ENCODE measurements at places on chromosomes 2 and 18.

DNA sequence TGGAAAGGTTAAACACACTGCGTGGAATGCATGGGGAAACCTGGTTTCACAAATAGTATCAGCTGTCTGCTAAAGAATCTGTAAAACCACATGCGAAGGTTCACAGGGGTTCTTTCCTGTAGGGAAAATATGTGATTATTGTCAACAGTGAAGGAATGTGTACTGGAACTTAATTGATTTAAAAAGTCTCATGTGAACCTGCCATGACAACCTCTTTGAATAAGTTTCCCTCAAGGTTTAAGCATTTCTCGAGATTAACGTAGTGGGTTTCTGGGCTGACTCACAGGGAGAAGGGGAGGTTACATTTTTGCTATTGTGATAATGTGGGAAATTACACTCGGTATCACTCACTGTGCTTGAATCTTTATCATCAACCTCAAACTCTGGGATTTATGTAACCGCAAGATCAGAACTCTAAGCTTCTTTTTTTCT, 28.2 kb upstream of the IL1R1 start:
- DNase-seq, result no peak

DNA sequence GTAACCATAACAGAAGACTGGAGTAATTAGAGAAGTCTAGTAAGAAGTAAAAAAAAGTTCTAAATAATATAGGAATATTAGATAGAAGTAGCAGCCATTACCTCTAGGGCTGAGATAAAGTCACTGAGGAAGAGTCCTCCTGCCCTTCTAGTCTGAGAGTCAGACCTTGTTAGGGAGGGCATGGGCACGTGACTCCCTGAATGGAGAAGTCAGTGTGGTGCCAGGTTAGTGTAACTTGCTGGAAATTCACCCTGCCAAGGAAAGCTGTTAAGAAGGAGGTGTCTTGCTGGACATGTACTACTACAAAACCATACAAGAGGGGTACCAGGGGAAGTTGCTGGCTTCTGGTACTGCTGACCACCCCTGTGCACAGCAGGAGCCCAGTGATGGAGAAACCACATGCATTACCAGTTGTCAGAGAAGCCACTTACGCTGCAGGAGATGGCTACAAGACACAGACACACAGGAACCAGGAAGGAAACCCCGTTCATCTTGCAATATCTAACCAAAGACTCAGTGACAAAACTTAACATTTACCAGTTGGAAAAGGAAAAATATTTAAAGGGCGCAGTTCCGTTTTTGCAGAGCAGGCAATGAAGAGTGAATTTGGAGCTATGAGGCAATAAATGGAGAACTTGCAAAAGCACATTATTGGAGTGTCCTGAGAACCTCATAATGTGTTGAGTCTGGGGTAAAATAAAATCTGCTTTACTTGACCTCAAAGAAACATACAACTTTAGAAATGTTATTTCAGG, 77.2 kb upstream of the TLK1 start:
- DNase-seq, result no peak

- DNase-seq, result no peak
Measured at GRCh38 chr2:164314148-164314547, 307.1 kb downstream of the GRB14 start.

GRCh38 chr2:213275265-213275664, 9.0 kb upstream of the SPAG16 start:
- no peak for DNase-seq

GRCh38 chr2:63792530-63792929, 49.2 kb upstream of the UGP2 start:
- DNase-seq, result no peak

GRCh38 chr2:160289831-160290230, 89.8 kb upstream of the ITGB6 start:
- no peak for DNase-seq

- DNase-seq, result no peak
Measured at GRCh38 chr18:59455728-59456276, 96.7 kb upstream of the LMAN1 start.

DNA sequence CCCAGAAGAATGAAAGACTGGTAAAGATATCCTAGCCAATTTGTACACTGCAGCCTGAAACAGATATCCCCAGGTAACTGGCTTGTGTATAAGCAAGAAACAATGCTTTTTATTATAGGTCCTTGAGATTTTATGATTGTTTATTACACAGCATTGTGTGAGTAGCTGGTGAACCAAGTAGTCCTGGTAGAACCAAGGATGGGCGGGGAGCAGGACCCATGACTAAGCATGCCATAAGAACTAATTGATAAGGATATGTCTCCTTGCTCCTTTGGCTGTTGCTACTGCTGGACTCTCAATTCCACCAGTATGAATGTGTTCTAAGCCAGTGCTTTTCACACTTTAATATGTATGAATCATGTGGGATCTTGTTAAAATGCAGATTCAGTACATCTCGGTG, 12.3 kb upstream of the ALMS1 start:
- no peak for DNase-seq

DNA sequence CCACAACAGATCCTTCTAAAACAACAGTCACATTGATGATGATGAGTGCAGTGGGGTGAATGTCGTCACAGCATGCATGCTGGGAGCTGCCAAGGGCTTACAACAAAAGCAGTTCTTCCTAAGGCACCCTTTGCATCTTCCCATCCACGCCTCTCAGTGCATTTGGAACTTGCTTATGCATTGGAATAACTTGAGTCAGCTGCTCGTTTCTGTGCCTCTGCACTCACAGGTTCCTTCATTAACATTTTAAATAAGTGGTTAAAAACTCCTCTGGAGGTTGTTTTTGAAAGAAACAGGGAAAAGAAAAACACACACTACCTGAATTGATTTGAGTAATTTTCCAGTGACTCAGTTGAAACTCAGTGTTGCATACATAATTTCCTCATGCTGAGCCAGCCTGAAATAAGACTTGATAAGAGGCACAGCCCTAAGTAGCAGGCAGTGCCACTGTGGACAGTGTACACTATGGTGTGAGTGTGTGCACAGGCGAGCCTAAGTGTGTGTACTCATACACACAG, 46.8 kb upstream of the TRIM43B start:
- no peak for DNase-seq

GRCh38 chr18:43341014-43341413, 63.7 kb upstream of the SYT4 start:
- no peak for DNase-seq

- DNase-seq, result no peak
Measured at GRCh38 chr2:155235710-155236109, 537.2 kb downstream of the KCNJ3 start.

DNA sequence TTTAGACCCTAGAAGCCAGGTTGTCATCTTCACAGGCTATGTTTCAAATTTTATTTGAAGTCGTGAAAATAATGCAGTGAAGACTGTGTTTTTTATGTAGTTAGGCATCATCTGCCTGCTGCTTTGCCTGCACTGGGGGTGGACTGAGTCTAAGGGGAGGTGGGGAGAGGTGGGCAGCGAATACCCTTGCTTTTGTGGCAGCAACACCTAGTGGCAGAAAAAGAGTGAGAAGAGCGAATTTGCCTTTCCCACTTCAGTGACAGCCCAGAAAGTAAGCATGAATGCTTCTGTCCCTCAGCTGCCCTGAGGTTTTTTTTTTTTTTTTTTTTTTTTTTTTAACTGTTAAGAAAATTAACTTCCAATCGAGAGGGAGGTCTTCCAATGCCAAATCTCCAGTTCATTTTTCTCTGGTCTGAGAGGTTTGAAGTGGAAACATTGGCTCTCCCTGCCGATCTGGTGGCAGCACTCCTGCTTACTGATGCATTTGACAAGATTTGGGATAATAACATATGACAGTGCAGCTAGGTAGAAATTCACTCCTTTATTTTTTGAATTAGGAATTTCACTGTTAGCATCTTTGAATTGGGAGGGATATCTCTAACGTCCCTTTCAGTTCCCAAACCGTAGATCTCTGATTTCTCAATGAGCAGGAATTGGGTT, 60.3 kb upstream of the LYPD6B start:
- no peak for DNase-seq

DNA sequence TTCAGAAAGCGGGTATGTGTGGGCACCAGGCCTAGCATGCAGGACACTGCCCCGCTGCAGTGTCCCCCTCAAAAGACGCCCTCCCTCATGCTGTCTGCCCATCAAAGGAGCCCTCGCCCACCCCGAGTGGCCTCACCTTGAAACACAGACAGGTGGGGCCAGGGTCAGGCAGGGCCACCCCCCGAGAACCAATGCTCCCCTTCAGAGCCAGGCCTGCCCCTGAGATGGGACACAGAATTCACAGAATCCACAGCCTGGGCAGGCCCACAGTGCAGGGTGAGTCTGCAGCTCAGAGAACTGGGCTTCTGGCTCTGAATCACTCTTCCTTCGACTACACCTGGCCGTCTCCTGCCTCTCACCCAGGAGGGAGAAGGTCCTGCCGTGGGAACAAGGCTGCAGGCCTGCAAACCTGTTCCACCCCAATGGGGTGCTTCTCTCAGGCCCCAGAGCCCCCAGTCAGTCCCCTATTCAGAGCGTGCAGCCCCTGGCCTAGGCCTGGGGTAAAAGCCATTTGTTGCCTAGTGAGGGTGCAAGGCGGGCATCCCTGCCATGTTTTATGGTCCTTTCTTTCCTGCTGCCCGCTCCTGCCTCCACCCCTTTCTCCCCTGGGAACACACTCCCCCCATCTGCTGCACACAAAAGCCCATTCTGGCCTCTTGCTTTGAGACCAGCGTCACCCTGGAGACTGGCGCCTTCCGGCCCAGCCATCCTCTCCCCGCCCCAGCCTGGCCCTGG, 11.3 kb upstream of the ARHGEF4 start:
- DNase-seq, result no peak

DNA sequence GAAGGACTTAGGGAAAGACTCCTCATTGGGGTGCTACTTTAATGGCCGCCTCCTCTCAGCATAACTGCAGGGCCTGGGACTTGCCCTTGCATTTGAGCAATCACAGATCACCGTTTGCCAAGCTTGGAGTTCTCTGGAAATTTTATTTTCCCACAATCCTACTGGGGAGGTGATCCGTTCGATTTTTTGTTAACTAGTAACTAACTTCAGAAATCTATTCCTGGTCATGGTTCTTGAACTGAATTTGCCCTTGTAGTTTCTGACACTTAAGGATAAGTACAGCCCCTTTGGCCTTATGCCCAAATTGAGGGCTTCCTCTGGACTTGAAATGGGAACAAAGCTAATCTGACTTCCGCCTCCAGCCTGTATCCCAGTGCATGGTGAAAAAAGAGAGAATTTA, 60.5 kb upstream of the ST3GAL5 start:
- no peak for DNase-seq

GRCh38 chr18:25896178-25896780, 194.1 kb downstream of the SS18 start:
- no peak for DNase-seq

- DNase-seq, result no peak
Measured at GRCh38 chr18:78363556-78364387, 615.8 kb upstream of the SALL3 start.

GRCh38 chr2:199627417-199627816, 169.7 kb upstream of the SATB2 start:
- no peak for DNase-seq

GRCh38 chr2:45006041-45006941, 3.0 kb downstream of the SIX2 start:
- DNase-seq, result no peak

DNA sequence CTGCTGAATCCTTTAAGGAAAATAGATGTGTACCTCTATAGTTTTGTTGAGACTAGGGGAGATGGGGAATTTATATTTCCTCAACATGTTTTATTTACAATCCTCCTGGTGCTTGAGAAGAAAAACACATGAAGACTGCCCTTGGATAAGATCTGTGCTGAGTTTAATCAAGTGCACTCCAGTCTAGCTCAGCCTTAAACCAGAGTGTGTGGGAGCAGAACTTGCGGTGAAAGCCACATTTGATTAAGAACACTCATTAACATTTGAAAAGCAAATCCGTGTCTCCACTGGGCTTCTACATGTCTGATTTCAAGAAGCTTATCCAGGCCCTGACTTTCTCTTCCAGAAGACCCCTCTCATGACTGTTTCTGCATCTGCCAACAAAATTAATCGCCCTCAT, 84.8 kb upstream of the ITGA6 start:
- DNase-seq, result no peak

DNA sequence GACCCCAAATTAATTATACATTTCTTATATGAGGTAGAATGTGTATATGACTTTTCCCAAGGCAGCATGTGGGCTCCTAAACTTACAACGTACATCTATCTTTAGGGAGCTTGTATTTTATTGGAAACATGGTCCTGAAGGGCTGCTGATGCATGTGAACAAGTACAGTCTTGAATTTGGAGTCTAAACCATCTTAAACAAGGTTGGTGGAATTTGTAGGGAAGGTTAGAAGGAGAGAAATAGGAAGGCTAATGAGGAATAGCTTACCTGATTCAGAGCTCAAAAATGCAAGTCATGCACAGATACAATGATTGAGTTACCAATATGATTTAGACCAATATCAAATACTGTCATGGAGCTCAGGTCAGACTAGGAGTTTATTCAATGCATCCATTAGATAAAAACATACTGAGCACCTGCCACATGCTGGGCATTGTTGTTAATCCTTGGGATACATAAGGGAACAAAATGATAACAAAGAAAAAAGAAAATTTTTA, 458.6 kb upstream of the ETAA1 start:
- no peak for DNase-seq

DNA sequence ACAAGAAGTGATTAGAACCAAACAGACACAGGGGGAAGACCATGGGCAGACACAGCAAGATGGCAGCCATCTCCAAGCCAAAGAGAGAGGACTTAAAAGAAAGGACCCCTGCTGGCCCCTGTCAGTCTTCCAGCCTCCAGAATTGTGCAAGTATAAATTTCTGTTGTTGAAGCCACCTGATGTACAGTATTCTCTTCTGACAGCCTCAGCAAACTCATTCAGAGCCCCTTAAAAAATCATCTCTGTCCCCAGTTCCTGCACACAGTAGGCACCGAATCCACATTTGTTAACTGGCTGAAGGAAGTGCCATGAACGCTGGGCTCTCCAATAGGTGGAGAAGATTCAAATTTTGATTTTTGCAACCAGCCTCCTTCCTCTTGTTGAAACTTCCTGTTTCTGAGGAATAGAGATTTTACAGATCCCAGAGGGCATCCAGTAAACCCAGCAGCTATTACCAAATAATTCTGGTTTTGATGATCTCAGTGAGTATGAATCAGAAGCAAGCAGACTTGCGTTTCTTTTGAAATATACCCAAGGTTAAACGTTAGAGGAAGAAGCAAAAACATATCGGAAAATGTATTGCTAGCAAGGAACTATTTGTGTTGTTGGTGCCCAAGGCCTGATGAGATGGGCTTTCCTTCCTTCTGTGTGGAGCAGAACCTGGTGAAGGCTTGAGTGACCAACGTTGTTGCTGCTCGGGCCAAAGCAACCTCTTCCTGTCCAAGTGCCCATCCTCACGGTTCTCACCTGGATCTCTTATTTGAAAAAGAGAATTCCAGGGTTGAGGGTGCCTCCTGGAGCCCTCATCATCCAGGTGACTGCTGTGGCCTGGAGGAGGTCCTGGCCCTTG, 47.7 kb upstream of the PLB1 start:
- DNase-seq, result no peak

DNA sequence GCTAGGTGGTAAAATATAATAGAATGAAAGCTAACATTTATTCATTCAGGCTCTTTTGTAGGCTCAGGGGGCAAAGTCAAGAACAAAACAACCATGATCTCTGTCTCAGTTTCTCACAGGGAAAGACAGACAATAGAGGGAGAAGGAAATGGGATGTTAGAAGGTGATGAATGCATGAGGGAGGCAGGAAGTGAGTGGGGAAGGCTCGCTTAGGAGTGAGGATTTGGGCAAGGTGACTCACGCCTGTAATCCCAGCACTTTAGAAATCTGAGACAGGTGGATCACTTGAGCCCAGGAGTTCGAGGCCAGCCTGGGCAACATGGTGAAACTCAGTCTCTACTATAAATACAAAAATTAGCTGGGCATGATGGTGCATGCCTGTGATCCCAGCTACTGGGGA, 88.4 kb downstream of the CTIF start:
- no peak for DNase-seq

GRCh38 chr2:147416099-147416498, 428.7 kb upstream of the ACVR2A start:
- DNase-seq, result no peak

Measured in activated CD8-positive, alpha-beta memory T cell treated with anti-CD3 and anti-CD28 coated beads, Interleukin-2, amount 50 U/mL, for 4 hours (primary cell).